RPMI7951 (cell line): ENCODE measurements at places on chromosomes 13 and 19.

GRCh38 chr19:48158210-48158790 is 11.8 kb downstream of the LIG1 start:
- no peak for DNase-seq

- DNase-seq = no peak
Measured at GRCh38 chr13:48349525-48349924, 46.0 kb downstream of the RB1 start.

DNA sequence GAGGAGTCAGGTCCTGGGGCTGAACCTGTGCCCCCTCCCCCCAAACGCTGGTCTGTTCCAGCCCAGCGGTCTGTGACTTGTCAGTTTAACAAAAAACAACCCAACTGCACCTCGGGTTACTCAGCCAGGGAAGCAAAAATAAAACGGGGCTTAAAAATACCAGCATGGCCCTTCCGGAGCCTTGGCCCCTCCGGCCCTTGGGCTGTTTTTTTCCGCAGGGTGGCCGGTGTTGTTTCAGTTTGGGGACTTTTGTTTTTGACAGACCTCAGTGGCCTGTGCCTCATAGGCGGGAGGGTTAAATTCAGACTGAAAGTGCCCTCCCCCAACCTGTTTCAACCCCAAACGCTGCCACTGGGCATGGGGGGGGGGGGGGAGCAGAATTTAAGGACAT is 4.0 kb downstream of the TCF3 start:
- DNase-seq = no peak

GRCh38 chr13:112732679-112733078 is 42.8 kb downstream of the ATP11A start:
- no peak for DNase-seq

GRCh38 chr19:10205636-10206035 is 10.9 kb upstream of the DNMT1 start:
- DNase-seq = no peak

GRCh38 chr13:34914416-34914815 is 27.7 kb upstream of the NBEA start:
- no peak for DNase-seq

DNA sequence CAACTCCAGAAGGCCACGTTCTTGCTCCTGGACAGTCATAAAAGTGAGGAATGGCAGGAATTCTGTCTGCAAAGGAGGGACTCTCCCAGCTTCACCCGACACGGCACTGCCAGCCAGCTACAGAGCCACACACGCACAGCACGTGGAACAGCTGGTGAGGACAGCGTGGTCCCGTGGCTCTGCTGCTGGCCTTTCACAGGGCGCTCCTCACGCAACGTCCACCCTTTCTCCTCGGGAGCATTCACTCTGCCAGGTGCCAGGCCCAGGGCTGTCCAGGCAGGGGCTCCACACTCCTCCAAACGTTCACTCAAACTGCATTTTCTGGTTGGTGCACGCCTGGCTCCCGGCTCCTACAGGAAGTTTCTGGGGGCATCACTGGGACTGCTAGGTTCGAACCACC is 14.4 kb downstream of the GRTP1 start:
- no peak for DNase-seq

- DNase-seq = peak; percentile 40
Measured at GRCh38 chr19:11699931-11700794, 38.6 kb downstream of the ZNF823 start.

DNA sequence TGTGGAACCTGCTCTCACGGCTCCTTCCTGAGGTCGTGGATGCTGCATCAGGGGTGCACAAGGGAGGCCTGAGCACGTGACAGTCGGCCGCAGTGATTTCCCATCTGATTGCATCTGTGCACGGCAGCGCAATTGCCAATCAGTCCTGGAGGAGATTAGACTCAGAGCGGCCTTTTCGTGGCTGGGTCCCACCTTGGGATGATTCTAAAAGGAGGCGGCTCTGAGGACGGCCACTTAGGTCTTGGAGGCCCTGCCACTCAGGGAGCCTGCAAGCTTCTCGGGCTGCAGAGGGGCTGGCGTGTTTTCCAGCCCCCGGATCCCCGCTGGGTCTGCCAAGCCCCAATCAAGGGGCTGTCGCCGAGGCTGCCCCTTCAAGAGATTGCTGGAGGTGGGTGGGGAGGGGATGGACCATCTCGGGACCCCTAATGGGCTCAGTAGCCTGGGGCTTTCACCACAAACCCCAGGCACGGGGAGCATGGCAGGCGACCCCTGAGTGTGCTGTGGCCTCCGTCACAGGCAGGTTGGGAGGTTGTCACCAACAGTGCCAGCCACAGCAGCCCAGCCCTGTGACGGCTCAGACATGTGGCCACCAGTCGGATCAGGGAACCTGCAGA is 51.6 kb downstream of the SOX1 start:
- DNase-seq = no peak

DNA sequence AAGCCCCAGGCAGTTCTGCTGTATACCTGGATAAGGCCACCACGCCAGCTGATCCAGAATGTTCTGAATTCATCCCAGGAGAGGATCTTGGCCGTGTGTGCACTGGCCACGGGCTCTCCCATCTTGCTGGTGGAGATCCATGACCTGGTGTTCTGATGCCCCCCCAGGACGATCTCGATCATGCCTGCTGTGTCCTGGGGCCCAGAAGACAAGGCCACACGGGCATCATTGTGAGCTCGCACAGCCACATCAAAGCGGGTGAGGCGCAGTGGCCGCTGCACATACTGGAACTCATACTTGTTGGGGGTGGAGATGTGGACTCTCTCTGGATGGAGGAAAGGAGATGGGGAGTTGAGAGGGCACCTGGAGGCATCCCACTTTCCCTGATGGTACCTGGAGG is 40.1 kb downstream of the F2RL3 start:
- DNase-seq = no peak

GRCh38 chr19:53196777-53197396 is 3.7 kb upstream of the ZNF665 start:
- DNase-seq = peak; percentile 88

GRCh38 chr19:42528354-42529247 is at the start of gene CEACAM1:
Gene CEACAM1 (minus strand): TSS chr19:42528481. CDS start chr19:42528374, 107 bp downstream.
- no peak for DNase-seq

DNA sequence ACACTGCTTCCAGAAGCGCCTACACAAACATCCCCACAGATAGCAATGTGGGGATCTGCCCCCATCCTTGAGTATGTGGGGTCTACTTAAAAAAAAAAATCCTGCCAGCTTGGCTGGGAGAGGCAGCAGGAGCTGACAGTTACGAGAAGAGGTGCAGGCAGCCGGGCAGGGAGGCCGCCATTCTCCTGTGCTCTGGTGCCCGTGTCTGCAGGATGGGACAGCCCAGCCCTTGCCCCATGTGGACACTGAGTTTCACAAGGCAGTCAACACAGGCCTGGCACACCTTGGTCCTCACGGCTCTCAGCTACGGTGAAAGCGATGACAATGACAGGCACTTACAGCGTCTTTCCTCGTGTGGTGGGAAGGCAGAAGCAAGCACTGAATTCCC is 24.0 kb downstream of the MPND start:
- DNase-seq = no peak

GRCh38 chr19:33950091-33950750 is 153.6 kb downstream of the KCTD15 start:
- no peak for DNase-seq

DNA sequence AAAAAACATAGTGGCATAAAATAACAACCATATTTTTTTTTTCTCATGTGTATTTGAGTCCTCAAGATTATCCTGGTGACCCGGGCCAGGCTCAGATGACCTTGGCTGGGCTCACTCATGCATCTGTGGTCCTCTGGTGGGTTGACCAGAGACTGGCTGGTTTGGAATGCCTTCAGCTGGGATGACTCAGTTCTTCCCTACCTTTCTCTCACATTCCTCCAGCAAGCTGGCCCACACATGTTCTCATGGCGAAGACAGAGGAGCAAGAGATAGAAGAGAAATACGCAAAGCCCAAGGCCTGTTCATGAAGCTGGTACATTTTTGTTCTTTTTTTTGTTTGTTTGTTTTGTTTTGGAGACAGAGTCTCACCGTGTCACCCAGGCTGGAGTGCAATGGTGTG is 14.3 kb upstream of the ZNF541 start:
- peak; percentile 73 for DNase-seq

DNA sequence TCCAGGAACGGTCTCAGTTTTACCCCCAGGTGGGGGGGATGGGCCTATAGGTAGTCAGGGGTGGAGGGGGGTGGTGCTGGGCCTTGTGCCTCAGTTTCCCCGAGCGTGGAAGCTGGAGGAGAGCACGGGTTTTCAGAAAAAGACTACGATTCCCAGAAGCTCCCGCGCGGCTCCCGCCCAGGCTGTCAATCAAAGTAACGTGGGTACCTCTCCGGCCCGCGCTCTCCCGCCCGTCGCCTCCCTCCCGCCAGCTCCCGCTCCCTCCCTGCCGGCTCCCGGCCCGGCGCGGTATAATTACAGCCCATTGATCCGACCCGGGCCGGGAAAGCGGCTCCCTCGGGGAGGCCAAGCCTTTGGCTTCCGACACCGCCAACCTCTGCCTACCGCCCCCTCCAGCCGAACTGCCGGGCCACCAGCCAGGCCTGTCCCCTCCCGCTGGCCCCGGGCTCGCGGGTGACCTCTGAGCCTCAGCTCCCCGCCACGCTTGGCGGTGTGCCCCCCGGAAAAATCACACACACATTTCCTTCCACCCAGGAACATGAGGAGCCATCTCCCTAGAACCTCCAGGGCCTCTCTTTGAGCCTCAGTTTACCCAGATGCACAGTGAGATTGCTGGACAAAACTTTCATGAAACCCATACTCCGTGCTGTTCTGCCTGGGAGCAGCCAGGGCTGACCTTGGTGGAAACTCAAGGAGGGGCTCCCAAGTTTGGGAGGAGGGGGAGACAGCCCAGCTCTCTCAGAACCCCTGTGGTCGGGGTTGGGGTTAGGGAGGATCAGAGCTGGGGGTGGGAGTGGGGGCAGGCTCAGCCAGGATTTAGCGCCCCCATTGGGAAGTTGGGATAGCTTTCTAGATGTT is 7.3 kb upstream of the TLE2 start:
- peak; percentile 90 for DNase-seq

GRCh38 chr19:38057959-38058690 is 151.1 kb downstream of the SIPA1L3 start:
- DNase-seq = no peak
